ENCODE measurements at places on chromosomes 11 and 22.

DNA sequence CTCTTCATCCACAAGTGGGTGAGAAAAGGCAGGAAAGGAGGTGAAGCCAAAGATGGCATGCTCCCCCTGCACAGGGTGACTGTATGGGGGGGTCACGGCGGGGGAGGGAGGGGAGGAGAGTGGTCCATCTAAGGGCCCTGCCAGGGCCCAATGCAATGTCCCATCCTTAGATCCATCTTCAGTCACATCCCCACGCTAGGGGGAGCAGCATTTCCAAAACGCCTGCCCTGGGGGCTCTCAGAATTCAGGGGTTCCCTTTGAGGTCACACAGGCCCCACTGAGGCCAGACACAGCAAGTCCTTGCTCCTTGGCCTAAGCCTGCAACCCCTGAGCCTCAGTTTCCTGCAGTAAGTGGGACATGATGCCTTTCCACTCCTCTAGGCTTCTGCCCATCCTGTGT is 52.4 kb downstream of the RTN4R start:
- DNase-seq, result no peak

GRCh38 chr22:45670981-45671782 is 452 bp upstream of the ATXN10 start:
- no peak for DNase-seq

DNA sequence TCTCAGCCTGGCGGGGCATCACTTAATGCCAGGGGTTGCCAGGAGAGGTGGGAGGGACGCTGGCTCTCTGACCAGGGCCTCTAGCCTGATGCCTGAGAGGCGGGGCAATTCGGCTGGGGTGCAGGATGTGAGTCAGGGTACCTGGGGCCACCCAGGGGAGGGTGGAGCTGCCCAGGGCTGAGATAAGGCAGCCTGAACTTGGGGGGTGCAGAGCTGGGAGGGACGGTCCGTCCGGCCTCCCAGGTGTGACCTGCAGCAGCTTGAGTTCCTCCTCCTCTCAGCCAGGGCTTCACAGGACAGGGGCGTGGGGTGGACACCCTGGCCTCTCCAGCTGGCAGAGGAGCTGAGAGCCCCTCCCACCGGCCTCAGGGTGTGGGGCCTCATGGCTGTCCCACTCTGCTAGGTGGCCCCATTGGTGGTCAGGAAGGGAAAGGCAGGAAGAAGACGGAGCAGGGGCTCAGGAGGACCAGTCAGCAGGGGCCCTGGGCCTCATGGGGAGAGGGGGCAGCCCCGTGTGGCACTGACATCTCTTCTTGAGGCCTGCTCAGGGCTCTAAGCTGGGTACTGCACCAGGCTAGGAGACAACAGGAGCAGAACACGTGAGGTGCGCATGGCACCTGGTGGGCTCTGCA is 942 bp upstream of the RPS6KA4 start:
- peak; percentile 45 for DNase-seq

GRCh38 chr11:134250675-134251074 is 2.5 kb downstream of the THYN1 start:
- DNase-seq, result no peak

DNA sequence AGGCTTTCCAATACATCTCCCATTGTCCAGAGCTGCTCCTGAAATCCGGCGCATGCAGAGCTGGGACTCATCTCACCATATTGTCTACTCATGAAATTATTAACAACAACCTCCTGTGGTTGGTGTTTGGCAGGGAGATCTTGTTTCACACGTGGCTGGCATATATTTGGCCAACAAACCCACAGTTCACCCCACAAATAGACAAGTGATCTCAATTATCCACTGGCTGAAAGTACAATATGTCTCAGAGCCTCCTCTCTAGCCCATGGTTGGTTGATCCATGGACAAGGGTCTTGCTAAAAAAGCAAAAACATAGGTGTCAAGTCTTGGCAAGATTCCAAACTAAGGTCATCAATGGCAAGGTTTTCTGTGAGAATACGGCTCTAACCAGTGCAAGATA is 386.9 kb downstream of the ETS1 start:
- no peak for DNase-seq

DNA sequence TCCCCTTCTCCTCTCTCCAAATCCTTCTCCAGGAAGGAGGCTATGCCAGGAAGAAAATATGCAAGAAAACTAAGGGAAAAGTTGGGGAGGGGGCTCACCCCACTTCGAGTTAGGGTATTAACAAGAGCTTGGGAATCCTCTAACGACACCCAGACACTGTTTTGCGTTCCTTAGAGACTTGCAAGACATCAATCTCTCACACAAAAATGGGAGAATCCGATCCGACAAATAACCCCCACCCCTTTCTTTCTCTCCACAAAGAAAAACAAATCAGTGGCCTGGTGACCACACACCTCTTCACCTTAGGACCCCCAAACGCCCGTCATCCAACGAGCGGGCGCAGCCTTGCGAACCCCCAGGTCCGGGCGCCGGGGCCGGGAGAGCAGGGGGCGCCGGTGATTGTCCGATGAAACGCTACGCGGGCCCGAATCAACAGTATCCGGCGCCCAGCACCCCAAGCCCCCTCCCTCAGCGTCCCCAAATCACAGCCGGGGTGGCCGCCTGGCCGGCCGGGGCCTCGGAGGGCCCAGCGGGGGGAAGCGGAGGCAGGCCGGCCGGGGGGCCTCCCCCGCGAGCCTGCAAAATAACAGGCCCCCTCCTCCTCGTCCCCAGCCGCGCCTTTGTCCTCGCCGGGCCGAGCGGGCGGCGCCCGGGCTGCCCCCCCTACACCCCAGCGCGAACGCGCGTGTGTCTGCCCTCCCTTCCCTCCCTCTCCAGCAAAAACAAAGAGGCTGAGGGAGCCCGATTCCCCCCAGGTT is 690 bp downstream of the CSNK1E start:
- DNase-seq, result peak; percentile 54

DNA sequence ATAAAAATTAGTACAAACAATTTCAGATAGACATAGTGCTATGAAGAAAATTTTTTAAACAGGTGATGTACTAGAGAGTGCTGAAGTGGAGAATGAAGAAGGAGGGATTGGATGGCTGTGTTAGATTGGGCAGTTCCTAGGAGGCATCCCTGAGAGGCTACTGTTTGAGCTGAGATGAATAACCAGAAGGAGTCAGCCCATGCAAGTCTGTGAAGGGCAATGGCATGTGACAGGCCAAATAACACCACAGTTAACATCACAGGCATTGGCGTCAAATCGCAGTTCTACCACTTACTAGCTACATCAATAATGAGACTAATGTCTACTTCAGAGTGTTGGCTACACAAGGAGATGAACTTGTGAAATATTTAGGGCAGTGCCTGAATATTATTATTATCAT is 35.4 kb downstream of the HORMAD2 start:
- DNase-seq, result no peak

- DNase-seq, result peak; percentile 29
Measured at GRCh38 chr22:49046546-49047361, 780.9 kb downstream of the BRD1 start.

DNA sequence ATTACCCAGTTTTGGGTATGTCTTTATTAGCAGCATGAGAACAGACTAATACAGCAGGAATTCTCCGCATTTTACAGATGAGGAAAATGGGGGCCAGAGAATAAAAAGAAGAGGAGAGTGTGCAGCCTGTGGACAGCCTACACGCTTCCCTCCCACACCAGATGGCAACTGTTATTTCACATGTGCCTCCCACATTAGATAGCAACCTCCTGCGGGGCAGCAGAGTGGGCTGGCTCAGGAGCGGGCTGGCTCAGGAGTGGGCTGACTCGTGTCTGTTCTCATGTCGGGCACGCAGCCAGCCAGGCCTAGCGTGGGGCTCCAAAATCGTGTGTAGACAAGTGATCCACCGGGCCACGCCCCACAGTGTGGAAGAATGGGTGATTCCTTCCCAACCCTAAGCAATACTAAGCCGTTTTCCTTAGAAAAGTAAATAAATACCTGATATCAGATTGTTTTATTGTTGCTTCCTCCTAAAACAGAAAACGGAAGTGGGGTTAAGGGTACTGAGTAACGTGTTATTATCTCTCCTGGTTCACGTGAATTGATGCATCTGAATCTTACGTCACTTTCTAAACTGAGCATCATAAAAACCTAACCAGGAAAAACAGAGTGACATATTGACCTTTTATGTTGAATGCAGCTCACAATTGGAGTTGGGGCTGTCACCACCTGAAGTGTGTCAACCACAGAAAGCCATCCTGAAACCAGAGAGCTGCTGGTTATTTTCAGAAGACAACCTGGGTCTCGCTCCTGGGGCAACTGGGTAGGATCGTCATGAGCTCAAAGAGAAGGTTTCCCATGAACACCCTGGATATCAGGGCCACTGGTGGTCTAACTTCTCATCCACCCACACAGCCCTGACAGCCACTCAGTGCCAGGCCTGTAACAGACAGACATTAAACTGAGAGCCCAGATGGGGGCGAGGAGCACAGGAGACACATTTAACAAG is 3.3 kb downstream of the TTLL1 start:
- DNase-seq, result no peak

GRCh38 chr11:119991022-119991404 is 146.9 kb downstream of the TRIM29 start:
- no peak for DNase-seq

DNA sequence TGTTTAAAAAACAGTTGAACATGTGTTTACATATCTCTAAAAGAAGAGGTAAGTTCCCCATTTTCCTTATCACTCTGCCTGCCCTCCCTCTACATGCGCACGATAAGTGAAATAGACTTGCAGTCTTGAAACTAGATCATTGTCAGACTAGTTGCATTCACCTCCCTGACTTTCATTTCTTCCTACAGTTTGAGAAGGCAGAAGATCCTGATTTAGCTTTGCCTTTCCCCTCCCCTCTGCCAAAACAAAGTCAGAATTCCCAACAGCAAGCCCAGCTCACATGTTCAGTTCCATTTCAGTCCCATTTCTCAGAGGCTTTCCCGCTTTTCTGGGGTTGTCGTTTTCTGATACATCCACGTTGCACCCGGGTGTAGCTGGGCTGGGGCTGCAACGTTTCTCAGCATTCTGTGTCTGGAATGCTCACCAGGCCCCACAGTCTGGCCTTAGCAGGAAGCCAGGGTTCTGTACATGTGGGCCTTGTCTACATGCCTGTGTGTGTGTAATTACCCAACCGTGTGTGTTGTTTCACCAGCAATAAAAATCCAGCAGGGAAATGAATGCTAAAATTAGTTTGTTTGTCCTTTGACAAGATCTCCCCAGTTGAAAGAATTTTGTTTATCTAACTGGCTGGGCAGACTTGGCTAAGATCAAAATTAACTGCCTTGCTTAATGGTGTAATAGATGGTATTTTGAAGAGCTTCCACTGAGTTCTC is 179.2 kb downstream of the DBX1 start:
- DNase-seq, result no peak

- DNase-seq, result no peak
Measured at GRCh38 chr11:114272311-114272710, 23.9 kb upstream of the NNMT start.

DNA sequence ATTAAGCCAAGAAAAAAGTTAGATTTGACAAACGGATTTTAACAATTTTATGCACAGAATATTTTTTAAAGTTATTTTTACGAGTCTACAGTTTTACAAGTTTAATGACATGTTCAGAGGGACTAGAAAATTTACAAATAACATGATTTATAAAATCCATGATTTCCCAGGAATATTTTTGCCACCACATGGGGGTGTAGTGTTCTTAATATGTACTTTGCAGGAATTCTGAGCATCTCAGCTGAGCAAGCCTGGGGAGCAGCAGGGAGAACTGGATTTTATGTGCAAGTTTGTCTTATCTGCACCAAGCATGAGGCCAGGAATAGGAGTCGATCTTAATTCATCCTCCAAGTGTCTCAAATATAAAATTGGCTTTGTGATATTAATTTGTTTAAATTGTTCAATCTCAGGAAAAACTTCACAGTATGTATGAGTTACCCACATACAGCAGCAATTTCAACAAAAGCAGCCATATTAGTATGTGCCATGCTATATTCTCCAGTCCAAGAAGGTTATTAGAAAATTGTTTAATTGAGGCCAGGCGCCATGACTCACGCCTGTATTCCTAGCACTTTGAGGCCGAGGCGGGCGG is 826.3 kb downstream of the DLG2 start:
- no peak for DNase-seq

- DNase-seq, result no peak
Measured at GRCh38 chr11:25198704-25199103, 701.9 kb downstream of the LUZP2 start.

DNA sequence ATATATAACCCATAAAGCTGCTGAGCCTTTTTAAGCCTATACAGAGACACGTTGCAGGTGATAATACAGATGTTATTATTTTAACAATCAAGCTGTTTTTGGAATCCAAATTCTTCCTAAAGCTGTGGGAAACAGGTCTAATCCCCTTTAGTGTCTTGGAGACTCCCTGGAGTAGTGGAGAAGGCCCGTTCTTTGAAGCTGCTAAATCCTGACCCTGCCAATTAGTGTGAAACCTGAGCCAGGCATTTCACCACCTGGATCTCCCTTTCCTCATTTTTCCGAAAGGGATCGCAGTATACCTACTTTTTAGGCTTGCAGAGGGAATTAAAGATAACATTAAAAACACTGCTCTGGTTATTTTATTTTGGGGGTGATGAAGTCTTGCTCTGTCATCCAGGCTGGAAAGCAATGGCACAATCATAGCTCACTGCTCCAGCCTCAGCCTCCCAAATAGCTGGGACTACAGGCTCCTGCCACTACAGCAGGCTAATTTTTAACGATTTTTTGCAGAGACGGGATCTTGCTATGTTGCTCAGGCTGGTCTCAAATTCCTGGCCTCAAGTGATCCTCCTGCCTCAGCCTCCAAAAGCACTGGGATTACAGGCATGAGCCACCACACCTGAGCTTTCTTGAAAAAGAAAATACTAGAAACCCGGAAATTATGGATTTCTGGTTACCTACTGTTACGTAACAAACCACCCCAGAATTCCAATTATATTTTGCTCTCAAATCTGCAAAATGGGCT is 1.7 kb upstream of the EIF4ENIF1 start:
- DNase-seq, result no peak

GRCh38 chr11:33877038-33877437 is 14.8 kb downstream of the LMO2 start:
- DNase-seq, result no peak

- no peak for DNase-seq
Measured at GRCh38 chr11:86447763-86448480, 73.2 kb downstream of the CCDC81 start.

DNA sequence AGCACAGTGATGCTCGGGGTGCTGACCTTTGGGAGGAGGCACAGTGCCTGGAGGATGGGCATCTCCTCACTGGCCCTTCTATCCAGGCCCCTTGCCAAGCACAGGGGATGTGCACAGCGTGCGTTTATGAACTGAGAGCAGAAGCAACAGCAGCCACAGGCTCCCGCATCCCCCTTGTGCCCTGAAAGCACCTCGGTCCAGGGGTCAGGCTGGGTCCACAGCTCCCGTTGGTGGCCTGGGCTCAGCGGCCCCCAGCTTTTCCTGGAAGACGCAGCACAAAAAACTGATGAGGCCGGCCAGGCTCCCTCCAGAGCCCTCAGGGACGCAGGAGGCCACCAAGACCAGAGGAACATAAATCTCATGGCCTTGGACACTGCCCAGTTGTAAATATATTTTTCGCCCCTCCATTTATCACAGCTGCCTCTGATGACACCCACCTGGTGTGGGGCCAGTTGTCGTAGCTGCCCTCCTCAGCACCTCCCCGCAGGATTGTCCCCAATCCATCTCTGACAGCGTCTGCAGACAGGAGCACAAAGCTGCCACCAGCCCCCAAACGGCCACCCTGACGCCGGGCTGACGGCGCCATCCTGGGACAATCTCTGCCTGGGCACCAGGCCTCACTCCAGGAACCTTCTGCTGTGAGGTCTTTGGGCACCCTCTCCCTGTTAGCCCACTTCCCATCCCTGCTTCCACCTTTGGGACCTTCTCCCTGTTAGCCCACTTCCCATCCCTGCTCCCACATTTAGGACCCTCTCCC is 203.1 kb downstream of the BRD1 start:
- no peak for DNase-seq
